ENCODE measurements at places on chromosomes 4 and X.
A peak's percentile ranks its signal among the peaks of the same experiment; 100 is the strongest.

DNA sequence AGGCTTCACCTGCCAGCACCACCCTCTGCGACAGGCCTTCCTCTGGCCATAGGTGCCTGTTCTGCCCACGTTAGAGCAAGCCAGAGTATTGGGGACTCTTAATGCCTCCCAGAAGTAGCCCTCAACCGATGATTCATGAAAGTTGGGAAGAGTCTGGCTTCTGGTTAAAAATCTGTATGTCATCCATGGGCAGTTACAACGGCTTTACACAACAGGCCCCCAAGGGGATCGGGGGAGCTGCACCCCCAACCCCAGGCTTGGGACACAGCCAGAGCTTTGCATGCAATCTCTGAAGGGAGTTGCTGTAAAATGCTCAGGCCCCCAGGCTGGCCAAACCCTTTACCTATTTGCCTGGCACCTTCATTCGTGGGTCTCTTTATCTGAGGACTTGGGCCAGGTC, 5.4 kb upstream of the CYTL1 start:
- no peak for DNase-seq

GRCh38 chrX:67893931-67894330, 350.1 kb downstream of the AR start:
- no peak for DNase-seq

DNA sequence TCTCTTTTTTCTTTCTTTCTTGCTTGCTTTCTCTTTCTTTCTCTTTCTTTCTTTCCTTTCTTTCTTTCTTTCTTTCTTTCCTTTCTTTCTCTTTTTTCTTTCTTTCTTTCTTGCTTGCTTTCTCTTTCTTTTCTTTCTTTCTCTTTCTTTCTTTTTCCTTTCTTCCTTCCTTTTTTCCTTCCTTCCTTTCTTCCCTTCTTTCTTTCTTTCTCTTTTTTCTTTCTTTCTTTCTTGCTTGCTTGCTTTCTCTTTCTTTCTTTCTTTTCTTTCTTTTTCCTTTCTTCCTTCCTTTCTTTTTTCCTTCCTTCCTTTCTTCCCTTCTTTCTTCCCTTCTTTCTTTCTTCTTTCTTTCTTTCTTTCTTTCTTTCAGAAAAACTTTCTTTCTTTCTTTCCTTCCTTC, 108.1 kb upstream of the SHOX start:
- no peak for DNase-seq

- DNase-seq: no peak
Observed at GRCh38 chr4:145216535-145216934, 36.1 kb upstream of the OTUD4 start.

GRCh38 chr4:21002976-21003375, 302.7 kb downstream of the PACRGL start:
- no peak for DNase-seq

DNA sequence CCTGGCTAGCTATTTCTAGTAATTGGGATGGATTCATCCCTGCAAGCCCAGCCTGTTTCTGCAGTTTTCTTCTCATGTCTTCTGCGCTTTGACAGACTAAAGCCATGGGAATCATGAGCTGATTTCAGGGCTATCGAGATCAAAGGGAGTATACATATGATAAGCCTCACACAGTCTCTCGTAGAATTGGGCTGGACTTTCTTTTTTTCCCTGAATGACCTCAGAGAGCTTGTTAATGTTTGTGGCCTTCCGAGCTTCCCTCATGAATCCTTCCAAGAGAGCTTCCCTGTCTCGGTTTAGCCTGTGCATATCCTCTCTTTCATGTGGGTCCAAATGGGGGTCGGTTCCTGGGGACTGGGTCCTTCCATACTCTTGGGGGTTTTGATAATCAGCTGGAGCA, 130.3 kb downstream of the ADRA2C start:
- no peak for DNase-seq

GRCh38 chr4:120517966-120518365, 404.6 kb downstream of the PRDM5 start:
- peak; percentile 46 for DNase-seq

DNA sequence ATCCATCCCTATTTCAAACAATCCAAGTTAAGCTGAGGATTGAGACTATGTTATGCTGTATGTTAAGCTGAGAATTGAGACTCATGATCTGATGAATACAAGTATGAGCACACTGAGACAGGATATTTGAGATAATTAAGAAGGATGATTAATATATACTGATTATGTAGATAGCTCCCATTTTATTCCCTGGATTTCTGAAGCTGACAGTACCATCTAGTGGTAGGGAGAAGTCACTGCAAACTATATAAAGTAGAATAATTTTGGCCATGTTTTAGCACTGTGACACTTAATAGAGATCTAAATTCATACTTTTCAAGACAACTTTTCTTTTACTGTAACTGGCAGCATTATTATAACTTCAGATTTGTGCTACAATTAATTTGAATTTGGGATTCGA, 63.8 kb upstream of the HPRT1 start:
- DNase-seq: no peak

DNA sequence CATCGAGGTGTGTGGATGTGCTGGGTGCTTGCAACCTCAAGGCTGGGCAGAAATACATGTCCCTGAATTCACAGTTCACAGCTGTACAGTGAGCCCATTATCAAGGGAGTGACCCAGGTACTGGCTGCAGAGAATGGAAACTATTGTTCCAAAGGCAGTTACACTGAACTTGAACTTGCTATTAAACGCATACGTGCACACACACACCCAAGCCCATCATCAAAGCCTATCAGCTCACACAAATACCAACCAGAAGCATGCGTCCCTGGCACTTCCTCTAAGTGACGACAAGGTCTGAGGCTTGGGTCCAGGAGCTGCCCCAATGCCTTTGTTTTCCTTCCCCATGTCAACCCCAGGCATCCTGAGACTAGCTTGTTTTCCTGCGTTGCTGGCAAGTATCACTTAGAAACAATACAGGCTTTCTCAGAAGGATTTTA, 88.6 kb downstream of the IRF2 start:
- DNase-seq: no peak

DNA sequence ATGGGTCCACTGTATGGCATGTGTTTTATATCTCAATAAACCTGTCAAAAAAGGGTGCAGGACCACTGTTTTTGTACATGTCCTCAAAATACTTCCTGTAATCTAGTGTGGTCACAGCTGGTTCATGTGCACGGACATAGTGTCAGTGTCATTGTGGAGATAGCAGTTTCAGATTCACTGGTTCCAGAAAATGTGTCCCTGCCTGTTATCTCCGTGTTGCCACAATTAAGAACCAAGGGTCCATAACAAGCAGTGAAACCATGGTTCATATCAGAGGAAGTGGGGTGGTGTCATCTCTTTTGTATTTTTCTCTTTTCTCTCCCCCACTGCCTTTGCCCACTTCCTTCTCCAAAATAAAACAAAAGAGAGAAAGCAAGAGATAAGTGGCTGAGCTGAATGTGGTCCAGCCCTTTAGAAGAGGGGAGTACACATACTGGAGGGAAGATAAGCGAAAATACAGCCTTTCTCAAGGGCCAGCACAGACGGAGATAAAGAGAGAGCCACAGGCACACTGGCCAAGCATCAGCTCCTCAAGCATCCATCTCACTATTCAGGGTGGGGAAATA, 51.2 kb downstream of the TBL1X start:
- peak; percentile 27 for DNase-seq

GRCh38 chrX:110706446-110706845, 89.2 kb downstream of the CHRDL1 start:
- no peak for DNase-seq

GRCh38 chr4:48499551-48500066, 9.6 kb downstream of the ZAR1 start:
- DNase-seq: no peak

DNA sequence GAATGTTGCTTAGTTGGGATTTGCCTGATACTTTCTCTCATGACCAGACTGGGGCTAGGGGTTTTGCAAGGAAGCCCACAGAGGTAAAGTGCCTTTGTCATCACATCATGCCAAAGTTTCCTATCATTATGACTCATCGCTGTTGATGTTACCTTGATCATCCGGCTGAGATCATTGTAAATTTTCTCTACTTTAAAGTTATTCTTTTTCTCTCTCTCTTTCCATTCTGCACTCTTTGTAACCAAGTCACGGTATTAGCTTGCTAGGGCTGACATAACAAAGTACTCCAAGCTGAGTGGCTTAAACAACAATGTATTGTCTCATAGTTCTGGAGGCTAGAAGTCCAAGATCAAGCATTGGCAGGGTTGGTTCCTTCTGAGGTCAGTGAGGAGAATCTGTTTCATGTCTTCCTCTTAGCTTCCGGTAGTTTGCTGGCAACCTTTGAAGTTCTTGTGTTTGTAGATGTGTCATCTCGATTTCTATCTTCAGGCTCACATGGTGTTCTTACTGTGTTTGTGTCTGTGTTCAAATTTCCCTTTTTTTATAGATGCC, 113.0 kb downstream of the DTHD1 start:
- DNase-seq: no peak

- no peak for DNase-seq
Observed at GRCh38 chr4:148425327-148426110, 16.7 kb downstream of the NR3C2 start.

- no peak for DNase-seq
Observed at GRCh38 chr4:182653596-182653995, 263.6 kb downstream of the DCTD start.

- DNase-seq: no peak
Observed at GRCh38 chrX:124239911-124240310, 92.5 kb upstream of the TEX13D start.

- no peak for DNase-seq
Observed at GRCh38 chr4:117957571-117957970, 76.7 kb upstream of the NDST3 start.

- no peak for DNase-seq
Observed at GRCh38 chr4:5040856-5041620, 10.2 kb upstream of the STK32B start.

DNA sequence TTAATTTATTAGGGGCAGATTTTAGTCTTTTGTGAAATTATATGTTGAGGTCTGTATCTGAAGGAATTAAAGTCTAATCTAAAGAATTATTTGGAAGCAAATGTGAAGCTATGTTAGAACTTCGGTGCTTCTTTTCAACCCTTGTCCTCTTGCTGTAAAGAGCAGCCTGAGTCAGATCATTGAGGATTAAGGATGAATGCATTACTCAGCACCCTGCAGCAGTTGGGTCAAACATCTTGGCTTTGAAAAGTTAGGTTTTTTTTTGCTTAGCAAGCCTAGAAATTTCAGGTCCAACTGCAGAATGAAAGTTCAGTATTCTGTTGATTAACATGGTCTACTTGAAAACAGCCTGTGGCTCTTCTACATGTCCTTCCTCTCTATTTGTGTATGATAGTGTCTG, 57.6 kb downstream of the SLC4A4 start:
- DNase-seq: no peak

DNA sequence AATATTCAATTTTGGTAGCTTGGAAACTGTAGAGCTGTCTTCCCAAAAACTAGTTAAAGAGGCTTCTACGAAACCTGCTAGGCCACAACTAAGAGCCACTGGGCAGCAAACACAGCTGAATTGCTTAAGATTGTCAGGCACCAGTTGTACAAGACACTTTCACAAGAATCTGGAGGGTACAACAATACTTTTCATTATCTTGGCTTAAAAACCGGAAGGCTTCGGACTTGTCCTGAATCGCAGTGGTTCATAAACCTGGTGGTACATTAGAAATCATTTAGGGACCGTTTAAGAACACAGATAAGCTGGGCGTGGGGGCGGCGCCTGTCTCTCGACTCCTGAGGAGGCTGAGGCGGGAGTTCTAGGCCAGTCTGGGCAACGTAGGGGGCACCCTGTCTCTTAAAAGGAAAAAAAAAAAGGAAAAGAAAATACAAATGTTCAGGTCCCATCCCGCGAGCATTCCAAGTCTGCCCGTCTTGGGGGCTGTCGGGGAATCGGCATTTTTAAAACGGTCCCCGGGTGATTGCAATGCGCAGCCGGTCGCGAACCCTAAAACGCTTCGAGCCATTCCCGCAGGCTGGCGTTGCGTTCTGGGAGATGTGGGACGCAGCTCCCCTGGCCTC, 763 bp downstream of the PYURF start:
- peak; percentile 81 for DNase-seq

GRCh38 chr4:126647756-126648397, 984.9 kb upstream of the INTU start:
- no peak for DNase-seq

DNA sequence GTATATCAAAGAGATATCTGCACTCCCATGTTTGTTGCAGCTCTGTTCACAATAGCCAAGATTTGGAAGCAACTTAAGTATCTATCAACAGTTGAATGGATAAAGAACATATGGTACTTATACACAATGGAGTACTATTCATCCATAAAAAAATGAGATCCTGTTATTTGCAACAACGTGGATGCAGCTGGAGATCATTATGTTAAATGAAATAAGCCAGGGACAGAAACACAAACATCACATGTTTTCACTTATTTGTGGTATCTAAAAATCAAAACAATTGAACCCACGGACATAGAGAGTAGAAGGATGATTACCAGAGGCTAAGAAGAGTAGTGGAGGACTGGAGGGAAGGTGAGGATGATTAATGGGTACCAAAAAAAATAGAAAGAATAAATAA, 14.2 kb downstream of the IQCM start:
- no peak for DNase-seq

GRCh38 chr4:155600244-155600643, 66.4 kb upstream of the GUCY1A1 start:
- DNase-seq: no peak

DNA sequence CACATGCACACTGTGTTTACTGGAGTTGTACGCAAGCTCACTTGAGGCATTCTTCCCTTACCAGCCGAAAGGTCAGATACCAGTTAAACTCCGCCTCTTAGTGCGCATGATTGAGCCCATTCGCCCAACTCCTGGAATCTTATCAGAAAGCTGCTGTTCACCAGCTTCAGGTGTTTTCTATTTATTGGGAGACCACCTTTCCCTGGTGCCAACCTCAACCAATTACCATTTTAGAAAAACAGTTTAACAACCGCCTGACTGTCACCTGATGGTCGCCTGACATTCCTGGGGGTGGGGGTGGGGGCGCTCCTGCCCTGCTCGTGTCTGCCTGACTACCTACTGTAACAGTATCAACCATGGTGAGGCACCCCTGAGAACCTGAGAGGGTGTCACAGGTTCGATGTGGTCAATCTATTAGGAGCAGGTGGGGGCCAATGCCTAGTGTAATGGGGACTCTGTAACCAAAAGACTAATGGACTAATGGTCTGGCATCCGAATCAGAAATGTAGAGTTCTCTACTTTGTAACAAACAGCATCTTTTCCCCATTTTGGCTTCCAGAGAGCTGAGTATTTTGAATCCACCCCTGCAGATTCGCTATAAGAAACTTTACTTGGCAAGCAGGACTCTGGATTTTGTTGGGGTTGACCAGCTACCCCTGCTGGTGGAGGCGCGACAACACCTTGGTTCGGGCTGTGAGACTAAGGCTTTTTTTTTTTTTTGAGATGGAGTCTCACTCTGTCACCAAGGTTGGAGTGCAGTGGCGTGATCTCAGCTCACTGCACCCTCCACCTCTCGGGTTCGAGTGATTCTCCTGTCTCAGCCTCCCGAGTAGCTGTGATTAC, 58.2 kb upstream of the ZNF157 start:
- peak; percentile 68 for DNase-seq

GRCh38 chr4:44438687-44439086, 9.9 kb downstream of the KCTD8 start:
- DNase-seq: no peak

- DNase-seq: peak; percentile 37
Observed at GRCh38 chrX:150899191-150899757, 806 bp upstream of the CD99L2 start.
